ENCODE measurements at places on chromosomes 7 and 10.

GRCh38 chr10:61140765-61141392, 196.9 kb upstream of the RHOBTB1 start:
- DNase-seq = no peak

DNA sequence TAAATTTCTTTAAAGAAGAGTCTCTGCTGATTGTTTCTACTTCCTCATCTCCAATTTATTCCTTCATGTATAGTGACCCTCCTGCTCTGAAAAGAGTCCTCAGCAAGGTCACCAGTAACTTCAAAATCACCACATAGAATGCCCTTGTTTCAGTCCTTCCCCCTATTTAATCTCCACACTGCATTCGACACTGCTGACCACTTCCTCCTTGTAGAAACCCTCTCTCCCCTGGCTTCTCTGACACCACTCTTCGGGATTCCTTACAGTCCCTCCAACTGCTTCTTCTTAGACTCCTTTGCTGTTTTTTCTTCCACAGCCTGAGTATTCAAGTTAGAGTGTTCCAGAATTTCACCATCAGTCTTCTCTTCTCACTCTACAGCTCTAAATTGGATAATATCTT, 89.5 kb downstream of the VPS41 start:
- no peak for DNase-seq

DNA sequence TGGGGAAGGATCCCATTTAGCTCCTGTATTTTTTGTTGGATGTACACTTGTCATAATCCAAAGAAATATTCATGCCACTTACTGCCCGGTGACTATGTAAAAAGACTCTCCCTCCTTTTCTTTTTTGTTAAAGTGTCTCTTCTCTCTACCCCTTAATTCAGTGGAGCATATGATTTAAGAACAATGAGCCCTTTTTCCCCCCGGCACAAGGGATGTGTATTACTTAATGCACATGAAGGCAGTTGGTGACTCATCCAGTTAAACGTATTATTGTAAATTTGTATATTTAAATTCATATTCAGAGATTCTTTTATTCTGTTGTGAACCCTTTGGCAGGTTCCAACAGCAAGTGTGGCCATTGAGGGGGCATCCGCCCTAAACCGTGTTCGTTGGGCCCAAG, 241.9 kb downstream of the SLC25A13 start:
- DNase-seq = no peak

DNA sequence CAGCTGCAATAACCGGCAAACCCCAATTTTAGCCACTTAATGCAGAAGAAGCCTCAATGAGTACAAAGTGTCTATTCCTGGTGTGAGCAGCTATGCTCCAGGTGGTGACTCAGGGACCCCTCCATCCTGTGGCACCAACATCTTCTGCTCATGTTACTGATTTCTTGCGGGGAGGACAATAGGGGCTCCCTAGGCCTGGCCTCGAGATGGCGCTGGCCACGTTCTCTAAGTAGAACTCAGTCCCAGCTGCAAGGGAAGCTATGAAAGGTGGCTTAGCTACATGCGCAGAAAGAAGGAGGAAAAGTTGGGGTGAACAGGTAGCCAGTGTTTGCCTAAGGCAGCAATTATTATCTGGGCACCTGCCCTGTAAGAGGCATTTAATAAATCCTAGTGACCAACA, 6.6 kb downstream of the GJD4 start:
- no peak for DNase-seq

GRCh38 chr7:95776561-95777185, 4.3 kb downstream of the DYNC1I1 start:
- no peak for DNase-seq

GRCh38 chr7:988963-989529, 6.1 kb downstream of the CYP2W1 start:
- DNase-seq = no peak

DNA sequence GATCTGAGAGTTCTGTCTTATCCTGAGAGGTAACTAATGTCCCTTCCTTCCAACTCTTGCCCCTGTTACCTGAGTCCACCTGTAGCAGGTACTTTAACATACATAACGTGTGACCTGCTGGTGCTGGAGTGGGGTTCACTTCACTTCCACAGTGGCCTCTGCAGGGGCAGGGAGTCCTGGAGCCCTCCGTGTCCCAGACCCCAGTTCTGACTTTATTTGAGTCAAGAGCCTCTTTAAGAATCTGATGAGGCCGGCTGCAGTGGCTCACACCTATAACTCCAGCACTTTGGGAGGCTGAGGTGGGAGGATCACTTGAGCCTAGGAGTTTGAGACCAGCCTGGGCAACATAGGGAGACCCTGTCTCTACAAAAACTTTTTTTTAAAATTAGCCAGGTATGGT, 117.0 kb upstream of the RET start:
- DNase-seq = no peak

DNA sequence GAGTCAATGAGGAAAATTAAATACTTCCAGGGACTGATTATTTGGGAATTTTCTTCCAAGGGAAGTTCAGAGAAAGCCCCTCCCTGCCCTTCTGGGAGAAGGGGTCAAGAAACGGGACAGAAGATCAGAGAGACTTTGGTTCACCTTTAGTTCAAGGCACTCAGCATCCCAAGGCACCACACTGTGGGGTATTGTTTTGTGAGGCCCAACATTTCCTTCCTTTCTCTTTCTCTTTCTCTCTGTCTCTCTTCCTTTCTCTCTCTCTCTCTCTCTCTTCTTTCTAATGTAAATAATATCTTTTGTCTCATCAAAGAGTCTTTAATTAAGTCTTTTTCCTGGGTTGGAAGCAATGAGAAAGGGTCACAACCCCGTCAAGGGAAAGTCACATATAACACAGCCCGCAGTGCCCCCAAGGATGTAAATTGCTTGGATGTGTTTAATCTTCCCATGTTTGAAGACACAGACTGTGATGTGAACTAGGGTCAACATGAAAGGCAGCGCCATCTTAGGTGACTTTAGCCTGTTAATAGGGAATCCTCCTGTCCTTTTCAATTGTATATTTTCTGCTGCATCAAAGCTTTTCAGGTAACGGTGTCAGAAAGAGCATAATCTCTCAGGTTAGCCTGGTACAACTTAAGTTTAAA, 983.3 kb upstream of the C7orf33 start:
- DNase-seq = no peak

- DNase-seq = no peak
Measured at GRCh38 chr7:141512597-141512996, 38.6 kb upstream of the AGK start.

GRCh38 chr7:90621747-90622140, 25.6 kb downstream of the CDK14 start:
- no peak for DNase-seq

DNA sequence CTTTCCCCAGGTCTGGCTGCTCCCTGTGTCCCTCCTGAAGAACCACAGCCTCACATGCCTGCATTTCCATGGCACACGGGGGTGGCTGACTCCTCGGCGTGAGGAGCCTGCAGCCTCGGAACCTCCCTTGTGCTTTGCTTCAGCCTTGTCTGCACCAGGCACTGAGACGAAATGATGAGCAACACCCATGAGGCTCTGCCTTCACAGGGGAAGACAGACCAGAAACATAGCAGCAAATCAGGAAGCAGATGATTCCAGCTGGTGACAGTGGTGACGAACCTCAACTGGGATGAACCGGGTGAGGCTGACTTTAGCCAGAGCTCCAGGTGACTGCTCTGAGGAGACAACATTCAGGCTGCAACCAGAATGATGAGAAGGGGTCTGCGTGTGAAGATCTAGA, 84.5 kb upstream of the SMNDC1 start:
- DNase-seq = no peak

DNA sequence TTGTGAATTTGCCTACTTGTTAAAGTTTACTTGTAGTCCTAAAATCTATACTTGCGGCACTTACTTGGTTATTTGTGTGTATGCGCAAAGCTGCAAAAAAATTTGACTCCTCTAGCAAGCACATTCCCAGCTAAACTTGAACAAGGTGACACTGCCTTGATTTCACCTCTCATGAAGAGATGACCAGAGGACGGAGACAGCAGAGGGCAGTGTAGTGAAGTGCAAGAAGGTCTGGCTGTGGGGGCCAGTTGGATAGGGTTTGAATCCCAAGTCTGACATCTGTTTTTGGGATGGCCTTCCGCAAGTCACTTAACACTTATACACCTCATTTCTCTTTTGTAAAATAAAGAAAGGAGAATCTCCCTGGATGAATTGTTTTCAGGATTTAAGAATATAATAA, 15.7 kb downstream of the SLK start:
- DNase-seq = no peak

Measured in left ventricle myocardium superior (tissue), 1 donor.